ENCODE measurements at places on chromosomes 3 and 15.

DNA sequence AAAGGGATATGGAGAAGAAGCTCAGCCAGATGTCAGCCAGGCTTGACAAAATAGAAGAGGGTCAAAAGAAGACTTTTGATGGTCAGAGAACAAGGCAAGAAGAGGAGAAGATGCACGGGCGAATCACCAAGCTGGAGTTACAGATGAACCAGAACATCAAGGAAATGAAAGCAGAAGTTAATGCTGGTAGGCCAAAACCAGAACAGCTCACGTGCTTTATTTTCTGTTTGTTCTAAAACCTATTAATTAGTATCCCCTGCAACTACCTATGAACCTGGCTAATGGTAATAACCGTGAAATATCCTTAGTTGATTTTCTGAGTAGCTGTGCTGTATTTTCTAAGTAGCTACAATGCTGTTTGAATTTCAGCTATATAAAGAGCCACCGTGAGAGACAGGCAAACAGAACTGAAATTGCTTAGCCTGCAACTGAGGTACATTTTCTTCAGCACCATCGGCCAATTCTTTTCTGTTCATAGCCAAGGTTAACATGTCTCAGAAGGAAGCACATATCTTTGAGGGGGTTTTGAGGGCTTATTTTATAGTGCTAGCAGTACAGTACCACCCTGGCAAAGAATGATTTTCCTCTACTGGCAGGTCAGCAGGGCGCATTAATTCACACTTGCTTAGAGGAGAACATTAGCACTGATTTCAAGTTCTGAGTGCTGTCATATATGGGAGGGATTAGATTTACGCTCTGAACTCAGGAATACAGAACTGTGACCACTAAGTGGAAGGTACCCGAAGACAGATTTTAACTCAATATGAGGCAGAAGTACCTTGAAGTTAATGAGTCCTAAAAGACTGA lies 78.9 kb downstream of the FAM81A start:
- no peak for DNase-seq

GRCh38 chr15:63318344-63318743 lies 40.9 kb downstream of the APH1B start:
- no peak for DNase-seq

DNA sequence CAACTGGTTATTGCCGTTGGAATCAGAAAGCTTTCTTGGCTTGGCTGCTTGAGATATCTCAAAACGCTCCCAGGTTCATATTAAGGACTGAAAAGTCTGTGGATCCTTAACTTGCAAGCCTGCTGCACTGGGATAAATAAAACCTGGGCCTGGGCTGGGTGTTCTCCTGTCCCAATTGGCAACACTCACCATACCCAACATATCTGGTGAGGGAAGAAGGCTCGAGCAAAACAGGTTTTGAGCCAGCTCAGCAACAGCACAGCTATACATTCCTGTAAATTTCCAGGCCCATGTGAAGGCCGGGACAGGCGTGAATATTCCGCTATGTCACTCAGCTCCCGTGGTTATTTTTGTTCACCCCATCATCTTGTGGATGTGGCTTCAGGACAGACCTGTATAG lies 169.0 kb upstream of the BCL6 start:
- no peak for DNase-seq

DNA sequence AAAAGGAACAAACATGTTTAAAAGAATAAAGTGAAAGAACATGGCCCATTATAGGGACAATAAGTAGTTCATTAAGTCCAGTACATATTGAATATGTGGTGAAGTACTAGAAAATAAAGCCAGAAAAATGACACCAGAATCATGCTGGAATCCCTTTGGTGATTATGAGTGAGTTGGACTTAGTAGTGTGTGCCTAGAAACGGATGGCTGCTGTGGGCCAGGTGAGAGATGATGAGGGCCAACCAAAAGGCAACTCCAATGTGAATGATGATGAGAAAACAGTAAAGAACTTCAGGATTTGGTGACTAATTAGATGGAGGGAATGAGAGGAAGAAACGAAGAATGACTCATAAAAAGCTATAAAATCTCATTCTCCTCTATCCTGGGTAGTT lies 3.3 kb downstream of the CRYGS start:
- no peak for DNase-seq

DNA sequence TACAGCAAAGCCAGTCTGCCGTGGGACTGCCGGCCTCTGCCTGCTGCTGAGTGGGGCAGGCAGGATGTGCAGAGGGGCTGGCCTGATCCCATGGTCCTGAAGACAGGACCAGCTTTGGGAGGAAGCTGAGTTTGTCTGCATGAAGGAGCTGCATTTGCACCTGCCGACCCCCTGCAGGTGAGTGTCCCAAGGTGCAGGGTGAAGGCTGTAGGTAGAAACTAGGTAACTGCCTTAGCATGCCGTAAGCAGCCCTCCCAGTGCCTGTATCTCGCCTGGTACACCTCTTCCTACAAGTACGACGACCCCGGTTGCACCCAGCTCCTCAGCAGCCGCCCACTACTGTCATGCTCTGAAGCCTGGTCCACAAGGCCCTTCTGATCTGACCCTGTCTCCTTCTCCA lies 34.9 kb downstream of the AMOTL2 start:
- DNase-seq: no peak

- DNase-seq: no peak
Measured at GRCh38 chr15:60370105-60370868, 27.5 kb downstream of the ANXA2 start.

GRCh38 chr15:42010434-42010833 lies 10.4 kb downstream of the PLA2G4E start:
- no peak for DNase-seq

GRCh38 chr15:41983221-41983620 lies 10.9 kb upstream of the EHD4 start:
- no peak for DNase-seq

GRCh38 chr15:68300115-68300940 lies 22.8 kb downstream of the FEM1B start:
- DNase-seq: no peak

DNA sequence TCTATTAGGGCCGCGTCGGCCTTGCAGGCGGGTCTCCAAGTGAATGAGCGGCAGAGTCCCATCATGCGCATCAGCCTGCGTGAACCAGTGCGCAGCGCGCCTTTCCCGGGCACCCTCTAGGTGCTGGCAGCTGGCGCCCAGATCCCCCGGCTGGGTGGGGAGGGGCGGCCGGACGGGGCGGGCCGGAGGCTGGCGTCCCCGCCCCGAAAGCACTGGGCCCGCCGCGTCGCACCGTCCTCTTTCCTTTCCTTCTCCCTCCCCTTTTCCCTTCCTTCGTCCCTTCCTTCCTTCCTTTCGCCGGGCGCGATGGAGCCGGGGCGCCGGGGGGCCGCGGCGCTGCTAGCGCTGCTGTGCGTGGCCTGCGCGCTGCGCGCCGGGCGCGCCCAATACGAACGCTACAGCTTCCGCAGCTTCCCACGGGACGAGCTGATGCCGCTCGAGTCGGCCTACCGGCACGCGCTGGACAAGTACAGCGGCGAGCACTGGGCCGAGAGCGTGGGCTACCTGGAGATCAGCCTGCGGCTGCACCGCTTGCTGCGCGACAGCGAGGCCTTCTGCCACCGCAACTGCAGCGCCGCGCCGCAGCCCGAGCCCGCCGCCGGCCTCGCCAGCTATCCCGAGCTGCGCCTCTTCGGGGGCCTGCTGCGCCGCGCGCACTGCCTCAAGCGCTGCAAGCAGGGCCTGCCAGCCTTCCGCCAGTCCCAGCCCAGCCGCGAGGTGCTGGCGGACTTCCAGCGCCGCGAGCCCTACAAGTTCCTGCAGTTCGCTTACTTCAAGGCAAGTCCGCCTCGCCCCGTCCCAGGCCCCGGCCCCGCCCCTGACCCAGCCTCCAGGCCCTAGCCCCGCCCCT lies at the start of gene CRTAP:
TSS of gene CRTAP (plus strand) at position 243 of the 850 bp plus-strand sequence. CDS start at position 307, 64 bp downstream.
- DNase-seq: peak; percentile 88

GRCh38 chr3:81891055-81891895 lies 129.8 kb upstream of the GBE1 start:
- DNase-seq: no peak

- no peak for DNase-seq
Measured at GRCh38 chr3:137845194-137845593, 81.1 kb downstream of the SOX14 start.

- DNase-seq: peak; percentile 98
Measured at GRCh38 chr3:58305882-58306711, at the start of the genes HTD2 and RPP14. TSS of gene HTD2 (plus strand) at chr3:58306520. CDS start at chr3:58317614, 11,094 bp downstream. TSS of gene RPP14 (plus strand) at chr3:58306245. CDS start at chr3:58310330, 4,085 bp downstream.

DNA sequence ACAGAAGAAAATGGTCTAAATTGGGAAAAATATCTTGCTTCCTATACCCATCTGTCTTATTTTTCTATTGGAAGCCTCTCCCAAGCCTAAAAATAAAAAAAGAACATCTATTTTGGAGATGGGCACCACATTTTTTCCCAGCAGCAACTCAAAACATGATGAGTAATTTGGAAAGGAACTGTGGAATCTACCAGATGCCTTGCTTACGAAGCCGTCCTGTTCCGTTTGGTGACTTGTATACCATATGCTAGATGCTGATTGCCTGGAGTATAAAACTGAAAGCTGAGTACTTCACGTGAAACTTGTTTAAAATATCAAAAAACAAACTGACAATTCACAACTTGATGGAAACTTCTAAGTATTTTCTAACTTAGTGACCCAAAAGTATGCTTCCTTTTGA lies 491.0 kb downstream of the ROBO2 start:
- DNase-seq: no peak

GRCh38 chr3:148992027-148992634 lies 791 bp downstream of the GYG1 start:
- DNase-seq: peak; percentile 45

DNA sequence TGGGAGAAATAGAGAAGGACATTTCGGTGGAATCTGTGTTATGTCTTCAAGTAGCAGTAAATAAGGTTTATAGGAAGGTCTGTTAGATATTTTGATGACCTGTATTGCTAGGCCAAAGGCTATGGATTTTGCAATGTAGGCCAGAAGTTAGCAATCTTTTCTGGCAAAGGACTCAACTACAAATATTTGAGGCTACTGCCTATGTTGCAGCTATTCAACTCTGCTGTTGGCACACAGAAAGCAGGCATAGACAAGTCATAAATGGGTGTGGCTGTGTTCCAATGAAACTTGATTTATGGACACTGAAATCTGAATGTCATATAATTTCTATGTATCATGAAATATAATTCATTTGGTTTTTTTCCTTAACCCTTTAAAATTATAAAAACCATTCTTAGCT lies 438.7 kb upstream of the C2CD4B start:
- no peak for DNase-seq

DNA sequence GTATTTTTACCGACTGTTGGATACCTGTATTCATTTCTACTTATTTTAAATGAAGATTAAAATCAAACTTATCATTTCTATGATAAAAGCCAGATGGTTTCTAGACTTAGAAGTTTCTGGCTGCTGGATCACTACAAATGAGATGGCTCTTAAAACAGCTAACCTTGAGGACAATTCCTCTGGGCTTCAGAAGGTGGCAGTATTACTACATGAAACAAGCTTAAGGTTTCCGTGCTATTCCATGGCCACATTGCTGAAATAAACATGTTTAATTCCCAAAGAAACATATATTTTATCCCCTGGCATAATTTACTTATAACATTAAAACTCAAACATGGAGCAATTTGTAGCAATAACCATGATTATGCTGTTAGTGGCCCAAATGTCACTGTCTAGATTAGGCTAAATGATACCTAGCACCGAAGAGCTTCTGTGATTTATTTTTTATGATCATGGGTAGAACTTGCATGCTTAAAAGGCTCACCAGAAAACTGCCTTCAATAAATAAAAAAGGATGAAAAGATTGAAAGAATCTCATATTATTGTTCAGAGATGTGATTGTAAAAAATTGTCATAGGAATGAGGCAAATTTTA lies 204.0 kb upstream of the NANOGP8 start:
- no peak for DNase-seq

DNA sequence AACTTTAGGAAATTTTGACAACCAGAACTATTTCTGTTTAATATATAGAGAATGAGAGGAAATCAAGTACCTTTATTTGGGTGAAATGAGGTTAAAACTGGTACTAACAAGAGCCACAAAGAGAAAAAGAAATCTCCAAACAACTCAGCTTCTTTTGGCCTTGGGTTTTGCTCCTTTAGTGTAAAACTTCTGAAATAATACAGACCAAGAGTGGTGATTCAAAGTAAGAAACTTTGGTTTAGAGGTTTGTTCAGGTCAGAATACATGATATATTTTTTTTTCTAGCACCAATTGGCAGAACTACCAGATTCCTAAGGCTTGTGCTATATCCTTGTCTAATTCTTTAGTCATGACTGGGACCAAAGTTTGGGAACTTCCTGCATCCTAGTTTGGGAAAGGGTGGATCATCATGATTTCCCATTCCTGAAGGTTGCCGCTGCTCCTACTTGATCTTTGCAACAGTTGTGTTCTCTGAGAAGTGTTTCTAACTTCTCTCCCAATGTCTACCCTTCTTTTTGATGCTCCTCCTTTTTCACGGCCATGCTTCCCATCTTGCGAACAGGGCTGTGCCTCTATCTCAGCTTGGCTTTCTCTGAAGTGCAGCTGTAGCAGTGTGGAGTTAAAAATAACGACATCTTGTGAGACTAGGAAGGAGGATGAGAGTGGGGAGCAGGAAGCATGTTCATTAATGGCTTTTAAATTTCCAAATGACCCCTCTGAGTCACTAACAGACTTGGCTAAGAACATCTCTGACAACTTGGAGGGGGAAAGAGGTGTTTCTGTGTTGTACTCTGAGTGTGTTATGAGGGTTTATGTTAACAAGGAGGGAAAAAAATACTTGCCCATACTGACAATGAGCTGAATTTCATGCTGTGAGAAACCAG lies 87.7 kb downstream of the KCNAB1 start:
- no peak for DNase-seq

GRCh38 chr3:193095366-193095765 lies 145.7 kb upstream of the PLAAT1 start:
- no peak for DNase-seq

- no peak for DNase-seq
Measured at GRCh38 chr3:31067004-31067403, 172.5 kb upstream of the GADL1 start.

All from CD4-positive, alpha-beta T cell treated with Interleukin-15 for 4 hours (primary cell).